Neural progenitor cell (in vitro differentiated cells): ENCODE measurements at places on chromosomes 5 and 9. TPM values are rescaled to one million over a fixed set of nuclear protein-coding genes. Genes with fewer than 3 reads are reported as not detected.

DNA sequence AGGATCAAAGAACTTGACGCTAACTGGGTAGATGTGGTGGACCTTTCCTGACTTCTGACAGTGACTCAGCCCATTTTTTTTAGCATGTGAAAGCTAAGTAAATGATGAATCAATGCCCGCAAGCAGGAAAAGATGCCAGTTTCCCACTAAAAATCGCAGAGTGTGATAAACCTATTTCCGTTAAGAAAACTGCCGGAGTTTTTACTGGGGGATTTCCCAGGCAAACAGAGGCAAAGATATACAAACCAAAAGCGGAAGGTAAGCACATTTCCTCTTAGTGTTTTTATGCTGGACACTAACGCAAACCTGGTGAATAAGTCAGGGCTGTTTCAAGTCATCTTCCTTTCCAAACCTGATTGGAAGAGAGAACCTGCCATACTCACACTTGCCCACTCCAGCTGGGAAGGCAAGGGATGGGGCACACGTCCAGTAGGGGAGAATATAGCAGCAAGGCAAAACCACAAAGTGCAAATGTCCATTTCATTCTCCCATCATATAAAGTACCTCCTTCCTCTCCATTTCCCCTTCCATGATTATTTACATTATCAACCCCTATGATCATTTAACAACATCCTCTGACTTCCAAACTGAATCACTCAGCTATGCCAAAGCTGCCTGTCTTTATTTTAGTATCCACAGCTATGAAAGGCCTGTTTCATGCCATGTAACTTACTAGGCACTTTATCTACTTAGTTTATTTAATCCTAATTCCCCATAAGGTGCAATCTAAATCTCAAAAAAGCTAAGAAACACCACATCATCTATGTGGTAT lies 349.7 kb upstream of the RFX3 start:
- H3K4me1 ChIP-seq = peaks cover 16% of the 10 kb centered on the region
- H3K27me3 ChIP-seq = no peaks in the 10 kb centered on the region
- H3K27ac ChIP-seq = no peak overlapping the region
- DNase-seq = no peak

- no peaks in the 10 kb centered on the region for H3K27me3 ChIP-seq
- no peaks in the 10 kb centered on the region for H3K36me3 ChIP-seq
- no peak overlapping the region for H3K4me3 ChIP-seq
- H3K4me1 ChIP-seq = no peaks in the 10 kb centered on the region
Observed at GRCh38 chr5:34895641-34896419, 19.5 kb downstream of the RAD1 start.

DNA sequence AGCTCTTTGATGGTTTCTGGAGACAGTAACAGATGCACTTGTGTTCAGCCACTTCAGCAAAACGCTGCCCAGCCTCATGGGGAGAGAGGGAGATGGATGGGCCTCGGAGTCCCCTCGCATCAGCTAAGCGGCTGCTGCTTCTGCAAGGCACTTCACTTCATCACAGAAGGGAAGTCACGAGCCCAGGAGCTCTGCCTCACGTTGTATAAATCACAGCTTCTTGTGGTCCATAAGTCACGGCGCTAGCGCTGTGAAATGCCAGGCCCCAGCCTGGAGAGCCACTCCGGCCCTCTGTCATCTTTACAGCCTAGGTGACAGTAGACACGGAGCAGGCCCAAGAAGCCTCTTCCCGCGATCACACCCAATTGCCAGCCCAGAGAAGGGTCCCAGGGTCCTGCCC lies 23.4 kb downstream of the DBH start:
- no peak overlapping the region for H3K4me3 ChIP-seq
- no peak for DNase-seq
- H3K27ac ChIP-seq = no peak overlapping the region

The F2RL1 gene
- 9.3 and 10.6 TPM in 2 replicates for total RNA-seq

GRCh38 chr5:157893611-157894010 lies 34.7 kb upstream of the CLINT1 start:
- no peaks in the 10 kb centered on the region for H3K36me3 ChIP-seq
- H3K4me3 ChIP-seq = no peak overlapping the region
- H3K27ac ChIP-seq = no peak overlapping the region
- H3K4me1 ChIP-seq = no peaks in the 10 kb centered on the region
- H3K27me3 ChIP-seq = no peaks in the 10 kb centered on the region
- no peak for DNase-seq

The C9orf152 gene
- total RNA-seq = not detected in 2 replicates

The CYLC2 gene
- total RNA-seq = not detected in 2 replicates
